ENCODE measurements at places on chromosomes 6 and 20. TPM values are rescaled to one million over a fixed set of nuclear protein-coding genes. Genes with fewer than 3 reads are reported as not detected.
A peak's percentile ranks its signal among the peaks of the same experiment; 100 is the strongest.

DNA sequence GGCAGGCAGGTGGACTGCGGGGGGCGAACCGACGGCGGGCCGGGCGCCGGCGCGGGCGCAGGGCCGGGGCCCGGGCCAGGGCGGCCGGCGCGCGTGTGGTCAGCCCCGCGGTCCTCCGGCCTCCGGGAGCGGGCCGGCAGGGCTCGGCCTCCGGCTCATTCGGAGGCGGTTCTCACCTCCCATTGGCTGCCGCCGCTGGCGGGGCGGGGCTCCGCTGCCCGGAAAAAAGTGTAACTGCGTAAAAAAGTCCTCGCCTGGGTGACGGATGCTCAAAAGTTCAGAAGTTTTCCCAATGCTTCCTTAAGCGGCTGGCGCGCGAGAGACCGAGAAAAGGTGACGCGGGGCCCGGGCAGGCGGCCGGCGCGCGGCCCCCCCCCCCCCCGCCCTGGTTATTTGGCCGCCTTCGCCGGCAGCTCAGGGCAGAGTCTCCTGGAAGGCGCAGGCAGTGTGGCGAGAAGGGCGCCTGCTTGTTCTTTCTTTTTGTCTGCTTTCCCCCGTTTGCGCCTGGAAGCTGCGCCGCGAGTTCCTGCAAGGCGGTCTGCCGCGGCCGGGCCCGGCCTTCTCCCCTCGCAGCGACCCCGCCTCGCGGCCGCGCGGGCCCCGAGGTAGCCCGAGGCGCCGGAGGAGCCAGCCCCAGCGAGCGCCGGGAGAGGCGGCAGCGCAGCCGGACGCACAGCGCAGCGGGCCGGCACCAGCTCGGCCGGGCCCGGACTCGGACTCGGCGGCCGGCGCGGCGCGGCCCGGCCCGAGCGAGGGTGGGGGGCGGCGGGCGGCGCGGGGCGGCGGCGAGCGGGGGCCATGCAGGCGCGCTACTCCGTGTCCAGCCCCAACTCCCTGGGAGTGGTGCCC, at the start of gene FOXC1:
TSS of gene FOXC1 (plus strand) at position 268 of the 849 bp plus-strand sequence. CDS start at position 799, 531 bp downstream.
- peak; percentile 94 for DNase-seq

- no peak for DNase-seq
Observed at GRCh38 chr6:125954735-125955339, 1.7 kb upstream of the HINT3 start.

The AKAP12 gene
- 699 TPM for total RNA-seq

DNA sequence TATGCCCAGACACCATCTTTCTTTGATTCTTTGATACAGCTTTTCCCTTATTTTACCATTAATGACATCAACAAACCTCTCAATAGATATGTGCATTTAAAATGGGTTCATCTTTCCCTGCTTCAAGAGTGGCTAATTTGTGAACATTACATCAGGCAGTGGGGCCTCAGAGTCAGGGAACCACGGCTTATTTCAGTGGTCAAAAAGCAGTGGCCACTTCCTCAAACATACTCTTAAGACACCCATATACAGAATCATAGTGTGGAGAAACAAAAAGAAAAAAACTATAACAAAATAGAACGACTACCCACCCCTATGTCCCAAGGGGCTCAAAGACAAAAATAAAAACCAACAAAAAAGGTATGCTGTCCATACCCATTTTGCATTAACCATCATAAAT, 12.9 kb downstream of the SALL4 start:
- DNase-seq, result no peak

The C4B gene
- total RNA-seq, result 1.2 TPM

- DNase-seq, result no peak
Observed at GRCh38 chr20:34382174-34382573, 19.1 kb downstream of the ITCH start.

The LRRN4 gene
- 0.51 TPM for total RNA-seq

The YTHDF1 gene
- total RNA-seq, result 28.1 TPM

The SLC22A7 gene
- total RNA-seq, result not detected

GRCh38 chr6:90008908-90009501, 114.7 kb downstream of the GJA10 start:
- peak; percentile 85 for DNase-seq

- no peak for DNase-seq
Observed at GRCh38 chr6:68473433-68474210, 161.5 kb upstream of the ADGRB3 start.

DNA sequence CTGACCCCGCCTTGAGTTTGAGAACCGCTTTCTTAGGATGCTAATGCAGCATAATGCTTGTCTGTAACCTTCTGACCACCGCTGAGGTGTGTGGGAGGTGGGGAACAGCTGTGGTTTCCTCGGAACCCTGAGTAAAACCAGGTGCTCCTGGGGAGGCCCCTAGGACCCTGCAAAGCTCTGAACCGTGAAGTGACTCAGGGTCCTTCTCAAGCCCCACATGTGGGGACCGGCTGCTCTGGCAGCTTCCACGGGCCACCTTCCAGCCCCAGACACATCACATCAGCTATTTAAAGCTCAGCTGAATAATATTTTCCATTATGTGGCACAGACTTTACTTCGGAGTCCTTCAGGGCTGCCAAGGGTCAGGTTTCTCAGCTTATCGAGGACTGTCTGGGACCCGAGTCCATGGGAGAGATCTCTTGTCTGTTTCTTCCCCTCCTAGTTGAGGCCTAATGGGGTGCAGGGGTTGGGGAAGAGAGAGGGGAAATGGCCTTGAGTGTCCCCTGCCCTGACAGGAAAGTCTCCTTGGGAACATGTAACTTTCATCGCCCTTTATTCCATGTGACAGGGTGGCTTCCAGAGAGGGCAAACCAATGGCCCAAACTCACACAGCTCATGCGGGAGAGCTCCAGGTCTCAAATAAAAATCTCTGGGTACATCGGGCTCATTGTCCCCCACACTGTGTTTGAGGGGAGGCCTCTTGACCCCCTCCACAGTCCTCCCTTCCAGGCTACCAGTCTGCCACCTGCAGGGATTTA, 186.1 kb upstream of the SLC24A3 start:
- no peak for DNase-seq

The SAMD5 gene
- 1.1 TPM for total RNA-seq

The PAX1 gene
- total RNA-seq, result not detected

The HLA-DOA gene
- not detected for total RNA-seq

GRCh38 chr6:131819572-131820124, 11.8 kb downstream of the ENPP1 start:
- DNase-seq, result peak; percentile 3

- DNase-seq, result no peak
Observed at GRCh38 chr6:99645986-99646385, 39.4 kb downstream of the PRDM13 start.

The FILIP1 gene
- total RNA-seq, result 21.1 TPM

The PLAGL2 gene
- 4.1 TPM for total RNA-seq

The PNLDC1 gene
- 0.51 TPM for total RNA-seq

DNA sequence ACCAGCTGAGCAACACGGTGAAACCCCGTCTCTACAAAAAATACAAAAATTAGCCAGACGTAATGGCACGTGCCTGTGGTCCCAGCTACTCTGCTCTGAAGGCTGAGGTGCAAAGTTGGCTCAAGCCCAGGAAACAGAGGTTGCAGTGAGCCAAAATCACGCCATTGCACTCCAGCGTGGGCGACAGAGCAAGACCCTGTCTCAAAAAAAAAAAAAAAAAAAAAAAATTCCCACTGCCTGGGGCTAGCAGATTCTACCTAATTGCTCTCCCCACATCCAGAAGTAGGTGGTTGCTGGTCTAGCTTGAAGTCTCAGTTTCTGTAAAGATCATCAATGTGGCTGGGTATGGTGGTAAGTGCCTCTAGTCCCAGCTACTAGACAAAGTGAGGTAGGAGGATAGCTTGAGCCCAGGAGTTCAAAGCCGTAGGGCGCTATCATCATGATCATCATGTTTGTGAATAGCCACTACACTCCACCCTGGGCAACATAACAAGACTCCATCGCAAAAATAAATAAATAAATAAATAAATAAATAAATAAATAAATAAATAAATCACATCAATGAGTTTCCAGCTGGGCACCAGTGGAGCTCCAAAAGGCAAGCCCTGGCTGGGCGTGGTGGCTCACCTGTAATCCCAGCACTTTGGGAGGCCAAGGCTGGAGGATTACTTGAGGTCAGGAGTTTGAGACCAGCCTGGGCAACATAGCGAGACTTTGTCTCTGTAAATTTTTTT, 6.3 kb upstream of the AP5S1 start:
- DNase-seq, result no peak

GRCh38 chr20:38298768-38299288, 5.1 kb upstream of the BPI start:
- no peak for DNase-seq

GRCh38 chr6:36353411-36353915, 16.8 kb upstream of the BNIP5 start:
- DNase-seq, result peak; percentile 48

DNA sequence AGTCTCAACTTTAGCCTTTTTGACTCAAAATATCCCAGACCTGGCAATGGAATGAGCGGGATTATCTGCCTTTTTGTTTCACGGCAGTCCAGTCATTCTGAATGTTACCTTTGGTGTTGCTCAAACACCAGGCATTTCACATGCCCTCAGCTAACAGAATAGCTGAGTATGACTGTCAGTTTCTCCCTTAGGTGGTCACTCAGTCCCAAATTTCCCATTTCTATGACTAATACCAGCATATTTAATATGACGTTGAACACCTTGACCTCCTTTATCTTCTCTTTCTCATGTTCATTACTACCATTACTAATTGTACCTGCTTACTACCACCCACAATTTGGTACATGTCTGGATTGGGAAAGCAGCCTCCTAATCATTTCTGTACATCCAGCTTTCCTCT, 65.2 kb downstream of the EDN1 start:
- no peak for DNase-seq

DNA sequence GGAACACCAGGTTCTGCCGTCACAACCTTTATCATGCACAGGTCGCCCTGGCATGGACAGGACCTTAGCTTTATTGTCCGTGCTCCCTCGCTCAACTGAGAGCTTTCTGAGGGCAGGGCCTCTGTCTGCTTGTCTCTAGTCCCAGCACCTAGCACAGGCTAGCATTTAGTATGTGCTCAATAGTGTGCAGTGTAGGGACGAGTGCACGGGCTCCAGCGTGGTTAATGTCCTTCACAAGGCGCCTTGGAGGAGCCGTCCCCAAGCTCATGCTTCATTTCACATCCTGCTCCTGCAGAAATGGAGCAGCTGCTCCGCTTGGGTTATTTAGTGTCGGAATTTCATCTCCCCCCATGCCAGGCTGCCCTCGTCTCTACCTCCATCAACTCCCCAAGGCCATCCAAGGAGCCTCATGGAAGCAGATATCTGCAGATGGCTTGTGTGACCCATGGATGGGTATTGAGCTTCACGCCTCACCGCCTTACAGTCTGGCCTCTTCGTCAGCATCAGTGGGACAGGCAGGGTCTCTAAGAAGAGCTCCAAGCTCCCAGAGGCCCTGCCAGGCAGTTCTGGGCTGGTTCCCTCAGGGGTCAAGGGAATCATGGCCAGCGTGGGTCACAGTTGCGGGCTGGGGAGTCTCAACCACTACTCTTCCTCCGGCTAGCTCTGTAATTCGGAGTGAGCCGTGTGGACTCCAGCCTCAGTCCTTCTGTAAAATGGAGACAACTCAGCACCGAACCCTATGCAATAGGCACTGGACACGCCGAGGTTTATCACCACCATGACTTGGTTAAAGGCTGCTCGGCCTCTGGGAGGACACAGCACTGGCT, 60.8 kb upstream of the APCDD1L start:
- no peak for DNase-seq

GRCh38 chr6:16751251-16751946, 9.9 kb downstream of the ATXN1 start:
- no peak for DNase-seq

DNA sequence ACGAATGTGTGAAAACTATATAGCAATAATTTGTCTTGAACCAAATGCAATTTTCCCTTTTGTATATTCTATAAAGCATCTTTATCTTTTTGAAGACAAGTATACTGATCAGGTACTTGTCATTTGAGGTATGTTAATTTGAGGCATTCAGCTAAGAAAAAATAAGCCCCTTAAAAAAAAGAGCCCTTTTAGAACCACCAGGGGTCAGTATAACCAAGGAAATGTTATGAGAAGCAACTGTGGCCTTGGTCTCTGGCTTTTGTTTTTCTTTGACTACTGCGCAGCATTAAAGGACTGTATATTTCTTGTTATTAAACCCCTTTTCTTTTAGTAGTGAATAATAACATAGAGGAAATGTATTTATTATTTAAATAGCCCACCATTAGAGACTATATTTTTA, 43.1 kb downstream of the CD109 start:
- peak; percentile 86 for DNase-seq

GRCh38 chr6:116666869-116667268, 1.7 kb downstream of the ZUP1 start:
- DNase-seq, result no peak

- no peak for DNase-seq
Observed at GRCh38 chr20:48374991-48375595, 452.7 kb downstream of the PREX1 start.

DNA sequence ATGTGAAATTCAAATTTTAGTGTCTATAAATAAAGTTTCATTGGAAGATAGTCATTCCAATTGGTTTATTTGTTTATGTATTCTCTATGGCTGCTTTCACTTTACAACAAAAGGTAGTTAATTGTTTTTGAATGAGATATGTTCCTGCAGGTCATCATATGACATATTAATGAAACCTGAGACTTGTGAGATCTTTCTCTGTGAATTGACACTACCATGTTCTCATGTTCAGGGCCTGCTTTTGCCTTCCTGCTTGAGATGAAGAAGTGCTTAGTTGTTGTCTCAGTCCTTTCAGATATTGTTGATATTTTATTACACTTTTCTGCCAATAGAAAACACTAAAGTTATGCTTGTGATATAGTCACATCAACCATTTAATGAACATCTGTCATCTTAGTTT, 132.5 kb downstream of the UTRN start:
- peak; percentile 48 for DNase-seq

The SLC26A8 gene
- under 0.01 TPM for total RNA-seq

DNA sequence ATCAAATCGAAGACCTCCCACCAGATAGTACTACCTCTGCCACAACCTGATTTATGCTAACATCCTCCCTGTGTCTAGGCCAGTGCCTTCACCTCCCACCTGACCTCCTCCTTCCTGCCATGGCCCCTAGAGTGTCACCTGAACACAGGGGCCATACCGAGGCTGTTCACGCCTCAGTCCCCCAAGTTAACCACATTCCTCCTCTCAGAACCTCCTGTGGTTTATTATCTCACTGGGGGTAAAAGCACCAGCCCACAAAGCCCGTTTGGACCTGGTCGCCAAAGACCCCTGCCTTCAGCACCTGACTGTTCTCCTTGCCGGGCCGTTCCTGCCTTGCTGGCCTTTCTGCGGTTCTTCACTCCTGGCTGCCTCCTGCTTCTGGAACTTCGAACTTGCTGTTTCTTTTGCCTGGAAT, 13.7 kb downstream of the MAS1 start:
- DNase-seq, result no peak

GRCh38 chr20:56098981-56099500, 93.7 kb upstream of the CBLN4 start:
- DNase-seq, result no peak

The FOXS1 gene
- 0.09 TPM for total RNA-seq

Measured in dermis blood vessel endothelial cell (primary cell).